CD4-positive, alpha-beta T cell treated with Interleukin-10 for 1 hour (primary cell): ENCODE measurements at places on chromosomes 2 and 18.

DNA sequence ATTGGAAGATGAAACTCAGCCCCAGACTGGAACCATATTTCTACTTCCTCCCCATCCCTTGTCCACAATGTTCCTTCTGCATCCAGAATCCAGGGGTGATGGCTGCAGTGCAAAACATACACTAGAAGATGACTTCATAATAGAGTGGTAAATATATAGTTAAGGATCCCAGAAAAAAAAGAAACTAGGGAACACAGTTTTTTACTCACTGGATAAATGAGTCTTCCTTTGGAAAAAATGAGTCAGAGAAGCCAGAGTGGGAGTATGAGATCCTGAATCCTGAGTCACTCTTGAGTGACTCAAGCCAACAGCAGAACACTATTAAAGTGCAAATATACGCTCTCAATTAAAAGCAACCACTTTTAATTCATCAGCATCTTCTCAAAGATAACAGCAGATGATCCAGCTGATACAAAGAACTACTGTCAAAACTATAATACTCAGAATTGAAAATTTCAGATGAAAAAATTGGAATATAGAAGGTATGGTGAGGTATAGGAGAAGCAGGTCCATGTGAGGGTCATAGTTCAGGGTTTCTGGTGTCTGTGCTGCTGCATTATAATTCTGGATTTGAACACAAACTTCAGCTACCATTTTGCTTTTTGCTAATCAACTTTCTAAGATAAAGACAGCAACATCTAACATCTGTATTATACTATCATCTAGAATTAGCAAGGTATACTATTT lies 987.2 kb upstream of the CDH2 start:
- DNase-seq = no peak

DNA sequence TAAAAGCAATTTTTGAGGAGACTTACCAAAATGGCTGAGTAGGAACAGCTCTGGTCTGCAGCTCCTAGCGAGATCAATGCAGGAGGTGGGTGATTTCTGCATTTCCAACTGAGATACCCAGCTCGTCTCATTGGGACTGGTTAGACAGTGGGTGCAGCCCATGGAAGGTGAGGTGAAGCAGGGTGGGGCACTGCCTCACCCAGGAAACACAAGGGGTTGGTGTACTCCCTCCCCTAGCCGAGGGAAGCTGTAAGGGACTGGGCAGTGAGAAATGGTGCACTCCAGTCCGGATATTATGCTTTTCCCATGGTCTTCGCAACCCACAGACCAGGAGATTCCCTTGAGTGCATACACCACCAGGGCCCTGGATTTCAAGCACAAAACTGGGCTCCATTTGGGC lies 419.0 kb downstream of the NUP35 start:
- no peak for DNase-seq

DNA sequence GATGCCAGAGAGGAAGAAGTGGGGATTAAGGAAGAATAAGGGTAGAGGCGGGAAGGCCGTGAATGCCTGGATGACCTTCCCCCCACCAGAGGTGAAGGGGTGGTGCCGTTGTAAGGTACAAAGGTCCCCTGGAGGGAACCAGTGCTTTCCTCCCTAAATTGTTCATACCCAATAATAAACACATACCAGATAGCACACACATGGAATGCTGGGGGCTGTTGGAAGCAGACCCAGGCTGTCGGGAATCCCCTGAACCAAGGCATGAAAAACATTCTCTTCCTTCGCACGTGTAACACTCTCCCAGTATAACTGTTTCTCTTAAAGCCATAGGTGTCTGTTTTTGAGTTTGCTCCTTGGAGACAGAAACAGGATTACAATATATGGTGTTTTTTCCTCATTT lies 107.1 kb upstream of the CTAGE1 start:
- no peak for DNase-seq

GRCh38 chr2:71256421-71256820 lies 29.5 kb upstream of the PAIP2B start:
- no peak for DNase-seq

DNA sequence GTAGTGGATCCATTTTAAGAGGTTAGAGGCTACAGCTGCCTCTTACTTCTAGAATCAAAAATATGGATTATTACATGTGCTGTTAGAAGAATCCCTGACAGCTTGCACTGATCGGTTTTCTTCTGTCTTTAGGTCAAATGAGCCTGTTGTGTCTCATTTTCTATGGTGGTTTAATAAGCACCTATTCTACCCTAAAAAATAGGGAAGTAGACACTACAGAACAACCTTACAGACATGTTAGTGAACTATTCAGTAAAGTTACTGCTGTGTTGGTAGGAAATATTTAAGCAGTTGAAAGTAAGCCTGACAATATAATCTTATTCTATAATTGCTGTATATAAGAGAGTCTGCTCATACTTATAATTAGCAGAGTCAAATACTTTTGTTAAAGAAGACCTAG lies 168.5 kb upstream of the NOSTRIN start:
- DNase-seq = no peak

DNA sequence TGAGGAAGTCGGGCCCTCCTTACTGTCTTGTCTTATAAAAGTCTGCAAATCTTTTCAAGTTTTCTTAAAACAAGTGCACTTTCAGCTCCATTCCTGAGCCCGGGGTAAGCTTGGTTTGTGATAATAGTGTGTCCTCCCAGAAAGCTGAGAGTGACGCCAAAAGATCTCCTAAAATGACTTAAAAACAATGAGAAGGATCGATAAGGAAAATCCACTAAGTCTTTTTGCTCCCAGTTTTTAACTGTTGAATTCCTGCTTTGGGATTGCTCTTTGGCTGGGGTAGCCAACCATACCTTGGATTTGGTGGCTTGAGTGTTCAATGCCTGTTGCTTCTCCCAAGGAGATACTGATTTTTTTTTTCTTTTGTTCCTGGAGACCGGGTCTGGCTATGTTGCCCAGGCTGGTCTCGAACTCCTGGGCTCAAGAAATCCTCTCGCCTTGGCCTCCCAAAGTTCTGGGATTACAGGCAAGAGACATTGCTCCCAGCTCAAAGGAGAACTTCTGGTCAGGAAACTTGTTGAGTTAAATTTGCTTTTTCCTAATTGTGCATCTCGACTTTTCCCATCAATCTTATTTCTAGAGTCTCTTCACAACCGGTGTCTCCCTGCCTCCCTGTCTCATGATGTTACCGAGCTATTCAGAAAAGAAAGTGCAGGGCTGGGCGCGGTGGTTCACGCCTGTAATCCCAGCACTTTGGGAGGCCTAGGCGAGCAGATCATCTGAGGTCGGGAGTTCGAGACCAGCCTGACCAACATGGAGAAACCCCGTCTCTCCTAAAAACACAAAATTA lies 3.0 kb downstream of the TGIF1 start:
- DNase-seq = no peak

DNA sequence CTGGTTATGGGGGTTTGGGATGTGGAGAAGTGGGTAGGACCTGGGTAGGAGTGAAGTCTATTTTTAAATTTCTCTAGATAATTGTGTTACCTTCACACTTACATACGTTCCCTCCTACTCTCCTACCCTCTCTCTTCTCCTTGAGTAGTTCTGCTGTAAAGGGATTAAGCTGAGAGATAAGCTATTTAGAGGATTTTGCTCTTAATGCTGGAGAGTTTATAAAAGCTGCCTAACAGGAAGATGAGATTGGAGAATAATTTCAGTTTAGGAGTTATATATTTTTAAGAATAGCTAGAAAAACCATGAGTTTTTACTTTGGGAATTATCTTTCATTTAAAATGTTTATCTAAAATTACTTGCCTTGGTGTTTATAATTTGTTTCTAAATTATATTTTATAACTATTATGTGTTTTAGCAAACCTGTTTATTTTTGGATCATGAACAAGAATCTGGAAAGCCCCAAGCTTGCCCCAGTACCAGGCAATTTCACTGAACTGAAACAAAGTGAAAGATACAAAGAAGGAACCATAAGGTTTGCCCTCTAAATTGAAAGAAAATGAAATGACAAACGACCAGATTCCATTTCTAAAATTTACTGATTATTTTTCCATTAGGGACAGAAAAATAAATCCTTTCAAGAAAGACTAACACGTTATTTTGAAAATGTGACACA lies 101.5 kb downstream of the ZNF532 start:
- no peak for DNase-seq

GRCh38 chr18:78521136-78521535 lies 458.5 kb upstream of the SALL3 start:
- DNase-seq = no peak

DNA sequence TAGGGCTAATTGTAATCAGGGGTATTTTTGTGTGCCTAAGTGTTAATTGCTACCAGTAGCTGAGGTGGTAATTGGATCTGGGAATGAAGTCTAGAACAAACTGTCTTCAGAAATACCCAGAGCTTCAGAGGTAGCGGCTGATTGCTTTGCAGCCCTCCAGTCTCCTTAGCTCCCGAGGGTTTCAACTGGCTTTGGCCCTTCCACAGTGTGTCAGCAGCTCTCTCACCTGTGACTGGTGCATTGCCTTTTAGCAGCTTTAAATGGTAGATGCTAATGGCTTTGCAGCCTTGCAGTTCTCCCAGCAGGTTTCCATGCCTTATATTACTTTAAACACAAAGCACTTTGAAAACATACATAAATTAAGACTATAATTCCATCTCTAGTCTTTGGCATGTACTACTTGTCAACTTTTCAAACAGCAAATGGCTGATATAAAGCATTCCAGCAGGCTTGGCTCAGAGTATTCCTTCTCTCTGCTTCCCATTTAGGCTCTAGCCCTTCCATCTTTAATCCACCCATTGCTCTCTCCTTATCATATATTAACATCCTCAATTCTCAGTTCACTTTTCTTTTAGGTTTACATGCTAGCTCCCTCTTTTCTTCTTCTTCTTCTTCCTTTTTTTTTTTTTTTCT lies 156.4 kb upstream of the GALNT13 start:
- no peak for DNase-seq

GRCh38 chr2:1340141-1340512 lies 73.1 kb upstream of the TPO start:
- DNase-seq = no peak

DNA sequence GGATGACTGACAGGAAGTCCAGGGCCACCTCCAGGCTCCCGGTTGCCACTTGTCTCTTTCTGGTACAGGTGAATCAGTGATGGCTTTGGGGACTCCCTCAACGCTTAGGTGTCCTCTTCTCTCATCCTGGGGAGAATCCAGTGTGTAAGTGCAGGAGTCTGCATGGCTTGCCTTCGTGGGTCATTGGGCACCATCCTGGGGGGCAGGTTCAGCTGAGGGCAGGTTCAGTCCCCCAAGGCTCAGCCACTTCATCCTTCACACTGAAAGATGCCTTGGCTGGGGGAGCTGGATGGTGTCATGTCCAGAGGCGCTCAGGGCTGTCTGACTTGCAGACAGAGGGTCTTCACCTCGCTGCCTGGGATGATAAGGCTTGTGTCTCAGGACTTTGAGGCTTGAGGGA lies 29.2 kb downstream of the SH3RF3 start:
- DNase-seq = no peak
